ENCODE measurements at places on chromosomes 11 and 22.
A peak's percentile ranks its signal among the peaks of the same experiment; 100 is the strongest.

- no peak for DNase-seq
These were observed 53.2 kb upstream of the EHF start for GRCh38 chr11:34567733-34568132.

DNA sequence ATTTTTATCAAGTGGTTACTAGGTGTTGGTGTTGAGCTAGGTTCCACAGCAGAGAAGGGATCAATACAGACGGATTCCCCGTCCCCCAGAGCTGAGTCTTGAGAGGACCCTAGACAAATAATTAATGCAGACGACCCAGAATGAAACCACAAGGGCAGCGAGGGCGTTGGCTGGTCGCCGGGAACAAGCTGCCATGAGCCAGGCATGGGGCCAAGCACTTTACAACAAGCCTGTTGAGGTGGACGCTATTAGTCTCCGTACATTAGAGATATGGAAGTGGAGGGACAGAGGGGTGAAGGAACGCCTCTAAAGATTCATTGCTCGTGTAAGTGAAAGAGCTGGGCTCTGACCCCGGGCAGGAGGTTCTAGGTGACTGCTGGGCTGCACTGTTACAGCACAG lies 77.1 kb upstream of the EIF3D start:
- no peak for DNase-seq

DNA sequence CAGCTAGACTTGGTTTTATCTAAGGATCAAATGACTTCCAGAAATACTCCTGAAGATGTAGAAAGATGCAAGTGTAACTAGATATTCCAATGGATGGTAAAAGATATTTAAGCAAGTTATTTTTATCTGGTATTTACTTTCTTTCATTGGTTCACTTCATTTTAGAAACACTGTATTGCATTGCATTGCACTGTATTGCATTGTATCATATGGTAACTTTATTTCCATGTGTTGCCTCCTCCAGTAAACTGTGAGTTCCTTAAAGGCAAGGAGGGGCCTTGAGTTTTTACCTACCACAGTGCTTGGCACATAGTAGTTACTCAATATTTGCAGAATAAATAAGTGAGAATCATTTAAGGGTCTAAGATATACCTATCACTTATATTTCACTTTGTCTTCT lies 31.8 kb upstream of the FLI1 start:
- DNase-seq, result no peak

DNA sequence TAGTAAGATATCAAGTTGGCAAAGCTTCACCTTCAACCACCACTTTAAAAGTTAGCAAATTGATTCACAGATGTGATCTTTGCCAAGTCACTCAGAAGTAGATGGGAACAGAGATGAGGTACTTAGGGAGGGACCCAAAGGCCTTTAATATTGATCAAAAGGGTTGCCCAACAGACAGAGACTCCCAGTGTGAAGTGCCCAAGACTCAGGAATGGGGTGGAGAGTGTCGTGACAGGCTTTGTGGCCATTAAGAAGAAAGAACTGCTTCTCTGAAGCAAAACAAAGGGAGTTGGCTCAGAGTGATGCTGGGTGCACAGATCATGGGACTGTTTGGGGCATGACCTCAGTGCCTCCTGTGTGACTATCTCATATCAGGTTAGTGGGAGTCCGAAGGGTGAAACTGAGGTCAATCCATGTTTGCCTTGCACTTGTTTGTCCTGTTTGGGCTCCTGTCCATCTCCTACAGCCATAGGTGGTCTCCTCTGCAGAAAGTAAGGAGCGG lies 132.3 kb downstream of the APIP start:
- no peak for DNase-seq

GRCh38 chr22:44721213-44721612 lies 19.2 kb downstream of the PRR5 start:
- no peak for DNase-seq

- no peak for DNase-seq
These were observed 73.3 kb upstream of the CSNK2A3 start for GRCh38 chr11:11426226-11426952.

GRCh38 chr11:59668188-59668949 lies 468 bp downstream of the PATL1 start:
- DNase-seq, result peak; percentile 41

DNA sequence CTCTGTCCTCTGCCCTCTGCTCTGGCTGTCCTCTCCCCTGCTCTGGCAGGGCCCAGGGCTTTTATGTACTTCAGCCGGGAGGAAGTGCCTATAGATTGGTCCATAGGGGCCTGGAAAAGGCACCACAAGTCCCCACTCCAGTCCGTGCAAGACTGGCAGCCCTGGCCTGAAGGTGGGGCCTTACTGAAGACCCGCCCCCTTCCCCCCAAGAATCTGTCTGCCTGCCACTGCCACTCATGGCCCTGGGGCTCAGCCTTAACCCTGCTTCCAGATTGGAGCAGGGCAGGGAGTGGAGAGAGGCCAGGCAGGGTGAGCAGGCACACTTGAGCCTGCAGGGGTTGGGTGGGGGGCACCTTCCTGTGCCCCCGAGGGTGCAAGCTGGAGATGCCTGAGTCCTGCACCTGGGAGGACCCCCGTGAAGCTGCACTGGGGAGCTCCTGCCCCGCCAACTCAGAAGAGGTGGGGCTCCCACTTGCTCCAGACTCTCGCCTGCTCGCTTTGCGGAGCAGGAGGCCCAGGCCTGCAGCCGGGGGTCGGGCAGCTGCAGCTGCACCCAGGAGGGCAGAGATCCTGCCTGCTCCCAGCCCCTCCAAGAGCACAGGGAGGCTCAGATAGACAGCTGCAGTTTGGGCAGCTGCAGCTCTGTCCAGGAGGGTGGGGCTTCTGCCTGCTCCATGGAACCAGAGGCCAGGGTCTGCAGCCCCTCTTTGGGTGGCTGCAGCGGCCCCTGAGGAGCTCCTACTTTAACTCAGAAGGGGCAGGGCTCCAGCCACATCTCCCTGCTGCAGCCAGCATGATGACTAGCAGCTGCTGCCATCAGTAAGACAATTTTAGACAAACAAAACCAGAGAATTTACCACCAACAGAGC lies 51.0 kb upstream of the SC5D start:
- DNase-seq, result no peak

GRCh38 chr22:29463629-29464028 lies 16.4 kb upstream of the NEFH start:
- DNase-seq, result no peak

GRCh38 chr11:14454861-14455632 lies 44.6 kb downstream of the COPB1 start:
- no peak for DNase-seq

- DNase-seq, result no peak
These were observed 61.7 kb downstream of the PARVB start for GRCh38 chr22:44085743-44086270.

DNA sequence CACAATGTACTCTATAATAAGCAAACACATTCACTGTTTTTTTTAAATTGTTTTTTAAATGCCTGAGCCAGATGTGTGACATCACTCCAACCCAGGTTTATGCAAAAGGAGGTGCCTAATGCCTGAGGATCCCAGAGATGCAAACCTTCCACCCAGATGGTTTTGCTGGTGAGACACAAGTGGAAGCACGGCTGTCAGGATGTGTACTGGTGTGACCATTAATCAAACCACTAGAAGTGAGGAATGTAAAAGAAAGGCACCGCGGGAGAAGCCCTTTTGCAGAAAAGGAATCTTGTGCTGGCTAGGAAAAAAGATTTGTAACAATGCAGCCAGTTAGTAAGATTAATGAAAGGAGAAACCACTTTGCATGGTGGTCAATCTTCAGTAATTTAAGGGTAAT lies 407.4 kb downstream of the LARGE1 start:
- no peak for DNase-seq

- no peak for DNase-seq
These were observed 14.0 kb downstream of the GALNT18 start for GRCh38 chr11:11607772-11608171.

- DNase-seq, result no peak
These were observed 18.3 kb upstream of the SLC5A1 start for GRCh38 chr22:32024796-32025195.

GRCh38 chr22:27603800-27604144 lies 197.8 kb downstream of the MN1 start:
- no peak for DNase-seq

- no peak for DNase-seq
These were observed 268.9 kb downstream of the KIRREL3 start for GRCh38 chr11:126731576-126732142.

- DNase-seq, result no peak
These were observed 117.3 kb downstream of the PLEKHA7 start for GRCh38 chr11:16896729-16897469.

DNA sequence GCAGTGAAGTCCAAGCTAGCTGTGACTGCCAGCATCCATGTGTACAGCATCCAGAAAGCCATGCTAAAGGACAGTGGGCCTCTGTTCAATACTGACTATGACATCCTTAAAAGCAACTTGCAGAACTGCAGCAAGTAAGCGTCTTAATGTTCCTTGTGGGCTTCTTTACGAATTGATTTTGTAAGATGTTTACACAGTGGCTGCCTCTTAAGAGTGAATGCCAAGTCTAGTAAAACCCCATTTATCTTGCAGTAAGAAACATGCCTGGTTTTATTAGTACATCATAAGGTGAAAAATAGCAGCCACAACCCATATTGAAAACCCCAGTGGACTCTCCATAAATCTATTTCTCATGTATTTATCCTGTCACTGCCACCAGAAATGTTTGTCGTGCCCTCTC lies 20.5 kb downstream of the POLD3 start:
- DNase-seq, result no peak

DNA sequence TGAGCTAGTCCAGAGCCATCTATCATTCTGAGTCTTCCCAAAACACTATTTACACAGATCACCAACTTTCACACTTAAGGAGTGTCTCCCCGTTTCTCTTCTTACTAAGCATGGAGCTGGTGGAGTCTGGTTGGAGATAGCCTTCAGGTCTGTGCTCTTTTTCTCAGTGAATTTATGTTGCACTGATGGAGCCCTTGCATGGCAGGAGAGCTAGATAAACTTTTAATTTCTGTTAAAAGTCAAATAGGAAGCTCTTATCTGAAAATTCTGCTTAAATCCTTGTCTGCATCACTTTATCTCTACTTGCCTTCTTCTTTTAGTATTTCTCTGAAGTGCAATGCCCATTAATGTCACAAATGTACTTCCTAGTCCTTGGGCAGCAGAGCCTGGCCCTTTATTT lies 63.4 kb downstream of the ST3GAL4 start:
- no peak for DNase-seq

DNA sequence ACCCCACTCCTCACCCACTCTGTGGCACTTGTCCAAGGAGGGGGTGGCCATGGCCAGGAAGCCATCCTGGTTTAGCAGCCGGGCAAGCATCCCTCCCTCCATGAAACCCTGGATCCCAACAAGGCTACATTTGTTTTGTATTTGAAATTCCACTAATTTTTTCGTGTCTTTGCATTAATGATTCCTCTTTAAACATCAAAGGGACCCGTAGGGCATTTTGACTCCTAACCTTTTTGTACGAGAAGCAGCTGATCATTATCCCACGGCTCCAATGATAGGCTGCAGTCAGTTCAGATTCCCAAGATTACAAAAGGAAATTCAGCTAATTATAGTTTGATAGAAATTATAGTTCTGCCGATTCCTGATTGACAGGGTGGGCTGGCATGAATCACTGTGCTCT lies 10.7 kb downstream of the MYEOV start:
- no peak for DNase-seq

- DNase-seq, result no peak
These were observed 33.3 kb downstream of the HIRA start for GRCh38 chr22:19398206-19398605.

GRCh38 chr11:33667819-33668467 lies 32.7 kb downstream of the C11orf91 start:
- DNase-seq, result no peak

Data from stimulated activated CD8-positive, alpha-beta memory T cell treated with anti-CD3 and anti-CD28 coated beads, Interleukin-7, amount 100 ng/mL, for 1 hour (primary cell).